ENCODE measurements at places on chromosomes 6 and 20.

DNA sequence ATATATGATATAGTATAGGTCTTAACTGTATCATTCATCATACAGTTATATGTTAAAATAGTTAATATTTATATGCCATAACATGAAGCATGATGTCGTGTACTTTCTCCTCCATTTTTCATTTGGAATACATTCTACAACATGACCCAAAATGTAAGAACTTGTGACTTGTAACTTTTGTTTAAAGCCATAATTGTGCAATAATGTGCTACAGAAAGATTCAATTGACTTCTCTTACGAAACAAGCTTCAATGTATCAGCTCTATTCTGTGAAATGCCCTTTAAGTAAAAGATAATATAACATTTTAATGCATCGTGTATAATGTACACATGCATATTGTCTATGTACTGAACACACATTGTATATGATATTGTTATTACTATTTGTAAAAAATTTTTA lies 76.7 kb upstream of the FABP7 start:
- no peak for DNase-seq

DNA sequence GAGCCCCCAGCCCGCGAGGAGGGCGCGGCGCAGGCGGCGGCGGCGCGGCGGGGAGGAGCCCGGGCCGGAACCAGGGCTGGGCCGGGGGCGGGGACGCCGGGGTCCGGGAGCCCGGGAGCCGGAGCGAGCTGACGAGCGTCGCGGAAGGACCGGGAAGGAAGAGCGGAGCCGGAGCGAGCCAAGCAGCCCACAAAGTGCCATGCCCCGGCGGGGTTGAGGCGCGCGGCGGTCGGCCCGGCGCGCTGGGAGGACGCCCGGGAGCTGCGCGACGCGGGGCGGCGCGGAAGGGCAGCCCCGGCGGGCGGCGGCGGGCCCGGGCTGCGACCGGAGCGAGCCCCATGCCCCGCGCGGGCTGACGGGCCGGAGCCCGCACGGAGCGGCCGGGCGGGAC lies 289 bp downstream of the FOXP4 start:
- no peak for DNase-seq

- DNase-seq, result peak; percentile 12
Measured at GRCh38 chr6:80508885-80509630, 402.6 kb downstream of the BCKDHB start.

- no peak for DNase-seq
Measured at GRCh38 chr6:99790679-99791078, 184.0 kb downstream of the PRDM13 start.

- no peak for DNase-seq
Measured at GRCh38 chr6:152749336-152749735, 1.3 kb upstream of the VIP start.

GRCh38 chr6:12298017-12298978 lies 8.1 kb downstream of the EDN1 start:
- DNase-seq, result no peak

DNA sequence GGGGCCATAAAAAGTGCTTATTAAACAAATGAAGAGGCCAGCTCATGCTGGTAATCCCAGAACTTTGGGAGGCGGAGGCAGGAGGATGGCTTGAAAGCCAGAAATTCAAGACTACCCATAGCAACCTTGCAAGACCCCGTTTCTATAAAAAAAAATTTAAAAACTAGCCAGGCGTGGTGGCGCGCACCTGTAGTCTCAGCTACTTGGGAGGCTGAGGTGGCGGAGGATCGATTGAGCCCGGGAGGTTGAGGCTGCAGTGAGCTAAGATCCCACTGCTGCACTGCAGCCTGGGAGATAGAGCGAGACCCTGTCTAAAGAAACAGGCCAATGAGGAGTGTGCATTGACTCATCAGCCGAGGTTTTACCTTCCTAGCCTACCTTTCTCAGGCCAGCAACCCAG lies 15.2 kb downstream of the NPEPL1 start:
- DNase-seq, result no peak

GRCh38 chr6:153947808-153948447 lies 91.1 kb upstream of the OPRM1 start:
- peak; percentile 0 for DNase-seq

- no peak for DNase-seq
Measured at GRCh38 chr6:64547594-64548268, 912.1 kb downstream of the PHF3 start.

- DNase-seq, result no peak
Measured at GRCh38 chr6:6751619-6752023, 163.1 kb downstream of the LY86 start.

DNA sequence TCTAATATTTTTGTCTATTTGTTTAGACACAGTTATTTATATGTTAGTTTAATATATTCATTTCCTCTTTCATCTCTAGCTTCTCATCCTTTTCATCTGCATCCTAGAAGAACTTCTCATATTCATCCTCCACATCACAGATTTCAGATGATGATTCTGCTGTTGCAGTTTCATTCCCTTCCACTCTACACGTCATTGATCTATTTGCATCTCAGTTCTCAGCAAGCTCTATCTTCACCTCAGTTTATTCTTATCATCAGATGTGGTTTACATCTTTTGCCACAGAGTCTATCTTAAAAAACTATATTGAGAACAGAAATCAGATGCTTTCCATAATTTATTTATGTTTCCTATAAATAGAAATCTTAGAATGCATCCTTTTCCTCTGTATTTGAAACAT lies 13.3 kb downstream of the SLC2A12 start:
- no peak for DNase-seq

DNA sequence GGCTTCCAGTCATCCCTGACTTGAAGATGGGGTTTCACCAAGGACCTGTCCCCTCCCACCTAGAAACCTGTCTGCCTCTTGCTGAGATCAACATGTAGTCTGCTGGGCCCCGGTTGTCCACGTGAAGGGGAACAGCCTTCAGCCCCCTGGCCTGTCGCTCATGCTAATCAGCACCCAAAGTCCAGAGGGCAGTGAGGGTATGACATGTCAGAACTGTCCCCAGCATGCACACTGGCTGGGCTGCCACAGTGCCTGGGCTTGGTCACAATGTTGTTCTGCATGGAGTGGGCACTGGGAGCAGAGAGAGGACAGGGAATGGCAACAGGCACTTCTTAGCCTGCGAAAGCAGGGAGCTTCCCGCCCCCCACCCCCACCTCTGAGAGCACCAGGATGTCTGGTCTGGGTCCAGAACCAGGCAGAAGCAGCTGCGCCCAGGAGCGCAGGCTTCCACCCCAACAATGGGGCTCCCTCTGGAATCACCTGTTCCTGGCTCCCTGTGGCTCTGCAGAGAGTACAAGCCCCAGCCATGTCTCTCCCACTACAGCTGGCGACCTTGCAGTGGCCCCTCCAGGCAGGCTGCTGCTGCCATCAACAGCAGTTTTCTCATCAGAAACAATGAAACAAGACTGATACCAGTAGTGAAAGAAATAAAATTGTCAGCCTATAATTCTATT lies 182.7 kb downstream of the KHDRBS2 start:
- DNase-seq, result no peak

- DNase-seq, result no peak
Measured at GRCh38 chr6:159821122-159821521, 21.0 kb downstream of the PNLDC1 start.

DNA sequence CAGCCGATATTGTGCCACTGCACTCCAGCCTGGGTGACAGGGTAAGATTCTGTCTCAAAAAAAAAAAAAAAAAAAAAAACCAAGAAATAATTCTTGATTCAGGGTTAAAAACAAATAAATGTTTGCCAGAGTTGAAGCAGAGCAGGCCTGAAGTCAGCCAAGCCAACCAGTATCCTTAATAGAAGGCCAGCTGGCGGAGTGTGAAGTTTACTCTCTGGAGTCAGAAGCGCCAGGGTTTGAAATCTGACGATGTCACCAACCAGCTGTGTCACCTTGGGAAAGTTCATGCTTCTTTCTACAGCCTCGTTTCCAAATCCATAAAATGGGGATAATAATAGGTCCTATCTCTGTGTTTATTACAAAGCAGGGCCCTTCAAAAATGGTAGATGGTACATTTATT lies 73.0 kb upstream of the ENPP5 start:
- DNase-seq, result no peak

- peak; percentile 35 for DNase-seq
Measured at GRCh38 chr6:35454391-35455110, 2.4 kb downstream of the FANCE start.

GRCh38 chr20:60233018-60233630 lies 274.9 kb downstream of the CDH26 start:
- DNase-seq, result peak; percentile 36

DNA sequence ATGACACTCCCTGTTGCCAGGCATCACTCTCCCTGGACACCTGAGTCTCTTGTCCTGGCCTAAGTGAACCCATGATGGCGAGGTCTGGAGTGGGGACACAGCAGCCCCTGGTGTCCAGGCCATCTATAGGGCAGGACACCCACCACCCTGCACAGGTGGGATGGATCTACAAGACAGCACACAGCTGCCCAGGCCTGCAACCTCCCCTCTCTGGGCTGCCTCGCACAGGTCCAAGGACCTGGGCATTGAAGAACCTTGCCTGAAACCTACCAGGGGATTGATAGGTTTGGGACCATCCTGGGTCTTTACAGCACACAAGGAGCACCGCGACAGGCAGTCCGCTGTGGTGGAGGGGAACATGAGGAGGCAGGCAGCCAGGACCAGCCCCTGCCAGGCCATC lies 11.2 kb downstream of the PDYN start:
- no peak for DNase-seq

GRCh38 chr6:123064038-123064437 lies 68.0 kb downstream of the CLVS2 start:
- DNase-seq, result no peak

GRCh38 chr20:43065299-43065698 lies 124.4 kb downstream of the PTPRT start:
- no peak for DNase-seq

GRCh38 chr6:150900049-150900448 lies 34.5 kb downstream of the MTHFD1L start:
- peak; percentile 27 for DNase-seq

- no peak for DNase-seq
Measured at GRCh38 chr6:53962646-53963045, 148.6 kb upstream of the MLIP start.

GRCh38 chr20:48847498-48848205 lies 19.9 kb upstream of the PREX1 start:
- DNase-seq, result no peak
